Transverse colon (tissue), 4 donors: ENCODE measurements at places on chromosomes 5 and 9.

GRCh38 chr5:52007230-52007858, 624.1 kb downstream of the ISL1 start:
- no peak for DNase-seq

- no peak for DNase-seq
Measured at GRCh38 chr9:78972303-78972999, 599.3 kb upstream of the TLE4 start.

DNA sequence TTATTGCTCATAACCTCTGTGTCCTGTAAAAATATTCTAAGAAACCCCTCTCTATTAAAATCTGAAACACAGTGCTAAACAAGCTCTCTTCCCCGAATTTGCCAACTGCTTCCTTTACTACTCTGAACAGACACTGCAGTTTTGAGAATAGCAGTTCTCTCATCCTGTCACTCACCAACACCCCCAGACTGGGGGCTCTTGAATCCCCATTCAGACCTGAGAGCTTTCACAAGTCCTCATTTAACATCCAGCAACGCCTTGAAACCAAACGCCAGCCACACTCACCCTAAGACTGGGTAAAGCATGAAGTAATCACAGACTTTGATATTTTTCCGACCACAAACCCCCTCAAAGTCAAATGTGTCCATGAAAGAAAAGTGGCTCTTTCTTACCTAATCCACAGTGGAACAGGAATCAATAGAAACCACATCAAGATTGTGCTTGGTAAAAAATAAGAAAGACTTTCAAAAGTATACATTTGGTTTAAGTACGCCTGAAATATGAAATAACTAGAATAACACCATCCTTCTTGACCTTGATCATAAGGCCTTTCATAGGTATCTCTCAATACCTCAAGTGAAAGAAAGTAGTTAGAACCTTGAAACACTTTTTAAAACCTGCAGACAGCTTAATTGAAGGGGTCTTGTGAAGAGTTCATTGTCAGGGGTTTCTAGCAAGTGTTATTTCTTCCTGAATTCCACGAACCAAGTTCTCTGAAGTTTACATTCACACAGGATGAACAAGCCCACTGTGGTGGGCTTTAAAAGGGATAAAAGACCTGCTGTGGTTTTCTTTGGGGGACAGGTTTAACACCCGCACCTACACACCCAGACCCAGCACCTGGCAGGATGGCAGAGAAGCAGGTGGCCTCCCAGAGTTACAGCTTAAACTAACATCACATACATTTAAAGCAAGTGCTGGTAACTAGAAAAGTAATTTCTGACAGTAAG, 412.6 kb downstream of the MLLT3 start:
- no peak for DNase-seq

GRCh38 chr5:35320029-35320428, 89.7 kb upstream of the PRLR start:
- no peak for DNase-seq

DNA sequence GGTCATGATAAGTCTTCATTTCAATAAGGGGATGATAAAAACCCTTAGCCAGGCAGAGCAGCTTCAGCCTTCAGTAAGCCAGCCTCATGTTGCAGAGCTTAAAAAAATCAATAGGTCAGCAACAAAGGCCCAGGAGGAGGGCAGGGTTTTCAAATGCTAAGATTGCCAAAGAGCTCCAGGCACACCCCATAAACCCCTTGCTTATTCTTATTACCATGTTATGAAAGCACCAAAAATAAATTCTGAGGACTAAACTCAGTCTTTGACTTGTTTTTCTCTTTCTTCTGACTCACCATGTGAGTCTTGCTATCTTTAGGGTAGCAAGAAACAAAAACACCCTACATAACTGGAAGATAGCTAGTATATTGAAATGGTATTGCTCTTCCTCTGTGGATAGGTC, 317.1 kb downstream of the KCTD16 start:
- no peak for DNase-seq

- no peak for DNase-seq
Measured at GRCh38 chr9:112503170-112503569, 16.5 kb downstream of the KIAA1958 start.

DNA sequence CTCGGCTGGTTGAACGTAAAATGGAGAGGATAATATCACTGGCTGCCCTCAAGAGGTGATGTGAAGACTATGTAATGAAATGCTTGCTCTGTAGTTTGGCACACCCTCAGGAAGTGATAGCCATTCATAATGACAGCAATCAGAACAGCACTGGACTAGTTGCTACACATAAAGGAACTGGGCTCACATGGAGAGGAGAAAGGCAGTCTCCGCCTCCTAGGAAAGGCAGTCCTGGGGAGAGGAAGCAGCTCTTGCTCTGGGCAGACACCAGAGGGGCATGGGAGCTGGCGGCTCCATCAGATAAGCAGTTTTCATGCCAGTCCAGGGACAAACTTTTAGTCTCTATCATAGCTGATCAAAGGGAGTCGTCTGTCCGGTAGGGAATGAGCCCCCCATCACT, 46.9 kb downstream of the ARHGEF37 start:
- peak; percentile 33 for DNase-seq

DNA sequence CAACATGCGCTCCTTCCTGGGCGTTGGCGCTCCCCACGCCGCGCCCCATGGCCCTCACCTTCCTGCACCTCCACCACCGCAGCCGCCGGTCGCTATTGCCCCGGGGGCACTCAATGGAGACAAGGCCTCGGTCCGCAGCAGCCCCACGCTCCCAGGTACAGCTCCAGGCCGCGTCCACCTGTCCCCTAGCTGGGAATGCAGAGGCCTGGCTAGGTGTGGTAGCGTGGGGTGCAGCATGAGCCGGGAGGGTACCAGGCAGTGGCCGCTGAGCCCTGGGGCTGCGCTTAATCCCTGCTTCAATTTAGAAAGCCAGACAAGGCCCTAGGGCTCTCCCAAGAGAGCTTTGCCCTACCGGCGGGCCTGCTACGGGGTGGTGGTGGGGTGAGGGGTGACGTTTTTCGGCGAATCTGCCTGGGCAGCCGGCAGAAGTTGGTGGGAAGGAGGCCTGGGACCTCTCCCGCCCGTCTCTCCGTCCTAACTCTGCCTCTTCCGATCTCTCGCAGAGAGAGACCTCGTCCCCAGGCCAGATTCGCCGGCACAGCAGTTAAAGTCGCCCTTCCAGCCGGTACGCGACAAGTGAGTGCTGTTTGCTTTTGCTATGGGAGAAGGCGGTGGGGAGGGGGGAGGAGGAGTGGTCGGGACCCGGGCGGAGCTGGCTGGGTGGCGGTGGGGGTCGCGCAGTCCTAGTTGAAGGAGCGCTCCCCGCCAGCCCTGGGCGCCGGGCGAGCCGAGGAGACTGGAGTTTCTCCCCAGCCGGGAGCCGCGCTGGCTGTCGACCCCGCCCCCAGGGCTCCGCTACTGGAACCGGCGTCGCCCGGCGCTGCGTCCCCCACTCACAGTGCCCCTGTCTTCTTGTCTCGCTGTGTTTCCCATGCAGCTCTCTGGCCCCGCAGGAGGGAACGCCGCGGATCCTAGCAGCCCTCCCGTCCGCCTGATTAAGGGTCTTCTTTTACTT, 4.8 kb downstream of the IRX1 start:
- DNase-seq, result no peak

DNA sequence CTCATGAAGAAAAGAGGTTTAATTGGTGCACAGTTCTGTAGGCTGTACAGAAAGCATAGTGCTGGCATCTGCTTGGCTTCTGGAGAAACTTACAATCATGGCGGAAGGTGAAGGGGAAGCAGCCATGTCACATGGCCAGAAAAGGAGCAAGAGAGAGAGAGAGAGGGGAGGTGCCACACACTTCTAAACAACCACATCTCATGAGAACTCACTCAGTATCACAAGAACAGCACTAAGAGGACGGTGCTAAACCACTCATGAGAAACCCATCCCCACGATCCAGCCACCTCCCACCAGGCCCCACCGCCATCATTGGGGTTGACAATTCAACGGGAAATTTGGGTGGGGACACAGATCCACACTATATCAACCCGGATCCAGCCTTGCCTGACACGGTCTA, 28.8 kb upstream of the IER5L start:
- no peak for DNase-seq

DNA sequence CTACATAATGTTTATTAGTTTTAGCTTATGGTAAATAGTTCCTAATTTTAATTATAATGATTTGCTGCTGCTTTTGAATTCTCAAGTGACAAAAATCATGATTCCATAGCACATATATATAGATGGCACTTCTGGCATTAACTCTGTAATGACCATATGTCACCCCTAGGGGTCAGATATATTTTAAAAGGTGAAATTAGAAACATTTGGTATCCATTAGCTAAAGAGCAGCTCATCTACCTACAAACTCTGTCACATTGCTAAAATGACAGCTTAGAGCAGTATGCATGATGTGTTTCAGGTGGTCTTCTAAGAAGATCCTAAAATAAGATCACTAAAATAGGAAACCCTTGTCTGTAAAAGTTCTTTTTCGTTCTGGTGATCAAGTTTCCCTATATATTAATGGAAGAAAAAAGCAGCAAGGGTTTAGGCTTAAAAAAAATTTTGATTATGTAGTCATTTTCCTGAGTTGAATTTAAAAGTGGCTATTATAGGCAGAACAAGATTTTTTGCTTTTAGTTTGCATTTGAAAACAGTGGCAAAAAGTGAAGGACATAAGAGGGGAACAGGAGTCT, 157.7 kb upstream of the POU5F2 start:
- no peak for DNase-seq

- DNase-seq, result no peak
Measured at GRCh38 chr5:122458278-122458872, 146.3 kb downstream of the SNCAIP start.

DNA sequence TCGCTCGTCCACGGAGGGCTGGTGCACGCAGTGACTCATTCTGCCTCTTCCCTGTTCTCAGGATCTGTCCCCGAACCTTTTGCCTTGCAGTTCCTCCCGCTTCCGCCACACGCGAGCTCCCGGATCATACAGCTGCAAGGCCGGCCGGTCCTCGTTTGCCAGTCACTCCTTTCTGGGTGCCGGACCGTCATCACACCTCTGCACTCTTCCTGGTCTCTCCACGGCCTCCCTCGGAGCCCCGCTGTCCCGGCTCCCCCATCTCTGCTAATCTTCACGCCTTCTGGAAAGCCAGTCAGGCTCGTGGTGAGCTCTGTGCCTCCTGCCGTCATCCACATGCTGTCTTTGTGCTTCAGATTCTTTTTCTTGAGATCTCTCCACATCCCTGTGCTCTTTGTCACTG, 91.8 kb downstream of the STX17 start:
- DNase-seq, result no peak

GRCh38 chr9:101479338-101480030, 43.9 kb upstream of the ALDOB start:
- DNase-seq, result peak; percentile 75

- DNase-seq, result no peak
Measured at GRCh38 chr5:166719991-166720390, 1571.5 kb upstream of the WWC1 start.

GRCh38 chr9:71119746-71120145, 1.7 kb downstream of the TRPM3 start:
- DNase-seq, result no peak

DNA sequence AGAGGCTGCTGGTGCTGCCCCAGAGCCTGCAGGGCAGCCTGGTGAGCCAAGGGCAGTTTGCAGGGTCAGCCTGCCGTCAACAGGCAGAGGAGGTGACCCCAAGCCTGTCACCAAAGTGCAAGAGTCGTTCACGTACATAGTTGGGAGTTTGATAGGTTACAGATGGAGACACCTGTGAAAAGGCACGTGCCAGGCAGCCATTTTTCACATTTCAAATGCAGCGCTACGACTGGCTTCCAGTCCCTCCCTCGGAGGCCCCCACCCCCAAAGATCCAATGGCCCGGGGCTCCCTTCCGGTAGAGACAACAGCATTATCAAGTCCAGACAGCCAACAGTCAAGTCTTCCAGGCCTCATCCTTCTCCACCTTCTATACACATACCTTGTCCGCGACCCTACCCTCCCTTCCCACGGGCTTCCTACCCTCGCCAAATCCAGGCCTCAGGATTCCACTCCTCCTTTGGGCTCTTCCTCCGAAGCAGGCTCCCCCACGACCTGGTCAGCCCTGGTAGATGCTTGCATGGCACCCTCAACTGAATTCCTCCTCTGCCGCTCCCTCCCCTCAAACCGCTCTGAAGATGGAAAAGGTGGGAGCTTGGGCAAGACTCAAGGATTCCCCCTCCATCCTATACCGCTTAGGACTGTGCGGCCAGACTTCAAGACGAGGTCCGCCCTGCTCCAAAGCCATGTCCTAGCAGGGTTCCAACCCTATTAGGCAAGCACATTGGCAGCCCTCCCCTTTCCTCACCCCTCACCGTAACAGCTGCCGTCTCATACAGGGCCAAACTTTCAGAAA, 13.2 kb downstream of the HNRNPH1 start:
- DNase-seq, result no peak

DNA sequence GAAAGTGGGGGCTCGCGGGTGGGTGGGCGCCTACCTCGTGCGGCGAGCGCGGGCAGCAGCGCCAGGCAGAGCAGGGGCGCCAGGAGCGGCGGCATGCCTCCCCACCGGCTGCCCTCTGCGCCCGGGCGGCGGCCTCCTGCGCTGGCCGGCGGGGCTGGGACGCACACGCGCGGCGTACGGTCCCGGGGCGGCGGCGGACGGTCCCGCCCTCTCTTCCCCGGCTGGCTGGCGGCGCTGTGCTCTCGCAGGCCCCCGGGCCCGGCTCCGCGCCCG, 220 bp downstream of the NOTCH1 start:
- no peak for DNase-seq

GRCh38 chr5:149053072-149053695, 9.7 kb downstream of the SH3TC2 start:
- DNase-seq, result no peak

DNA sequence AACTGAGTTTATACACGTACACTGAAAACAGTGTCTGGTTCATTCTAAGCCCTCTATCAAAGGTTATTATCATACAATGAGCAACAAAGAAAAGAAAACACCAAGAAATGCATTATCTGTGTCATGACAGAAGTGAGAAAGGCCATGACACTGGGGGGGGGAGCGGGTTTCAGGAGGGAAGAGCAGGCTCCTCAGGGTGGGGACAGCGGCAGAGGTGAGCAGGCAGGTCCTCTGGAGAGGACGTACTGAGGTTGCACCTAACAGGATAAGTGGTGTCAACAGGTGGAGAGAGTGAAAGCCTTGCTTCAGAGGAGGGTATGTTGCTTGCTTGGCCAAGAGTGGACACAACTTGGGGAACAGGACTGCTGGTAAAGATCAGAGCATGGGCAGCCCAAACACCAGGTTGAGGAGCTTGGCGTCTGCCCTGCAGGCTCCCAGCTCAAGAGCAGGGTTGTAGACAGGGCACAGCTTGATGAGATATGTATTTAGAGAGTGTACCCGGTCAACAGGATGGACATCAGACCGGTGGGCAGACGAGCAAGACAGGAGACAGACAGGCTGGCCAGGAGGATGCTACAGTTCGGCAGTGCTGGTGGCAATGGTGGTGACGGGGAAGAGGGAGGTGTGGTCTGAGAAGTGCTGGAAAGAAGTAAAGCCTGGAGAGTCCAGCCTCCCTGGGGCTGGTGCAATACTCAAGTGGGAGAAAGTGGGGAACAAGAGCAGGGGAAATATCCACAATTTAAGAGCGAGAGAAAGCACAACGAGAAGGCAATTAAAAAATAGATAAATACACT, 10.3 kb downstream of the WHRN start:
- no peak for DNase-seq
